ENCODE measurements at places on chromosomes 12 and 14. TPM values are rescaled to one million over a fixed set of nuclear protein-coding genes. Genes with fewer than 3 reads are reported as not detected.

Gene ART4
- not detected for total RNA-seq

Gene C12orf54
- 1.9 TPM for total RNA-seq

Gene GPR162
- not detected for total RNA-seq

Gene IL31
- total RNA-seq = not detected

Gene MGAT4C
- total RNA-seq = not detected

Gene TMPRSS12
- not detected for total RNA-seq

Gene TPI1
- total RNA-seq = 549 TPM

DNA sequence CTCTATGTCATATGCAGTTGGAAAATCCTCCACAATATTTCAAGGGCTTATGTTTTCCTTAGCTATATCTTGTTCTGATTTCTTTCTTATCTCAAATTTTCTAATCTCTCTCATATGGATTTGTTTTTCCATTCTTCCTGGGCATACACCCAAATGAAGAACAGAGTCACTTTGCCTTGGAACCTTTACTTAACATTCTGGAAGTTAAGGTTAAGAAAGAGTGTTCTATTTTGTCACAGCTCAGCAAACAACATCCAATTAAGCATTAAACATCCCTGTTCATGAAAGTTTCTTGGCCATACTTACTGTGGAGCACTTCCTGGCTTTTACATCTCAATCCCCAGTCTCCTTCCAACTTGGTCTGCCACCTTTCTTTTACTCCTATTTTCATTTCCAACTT is 5.3 kb downstream of the NAV3 start:
- no peak for DNase-seq
- no peaks in the 10 kb centered on the region for H3K36me3 ChIP-seq
- H3K27ac ChIP-seq = no peak overlapping the region
- no peaks in the 10 kb centered on the region for H3K27me3 ChIP-seq

DNA sequence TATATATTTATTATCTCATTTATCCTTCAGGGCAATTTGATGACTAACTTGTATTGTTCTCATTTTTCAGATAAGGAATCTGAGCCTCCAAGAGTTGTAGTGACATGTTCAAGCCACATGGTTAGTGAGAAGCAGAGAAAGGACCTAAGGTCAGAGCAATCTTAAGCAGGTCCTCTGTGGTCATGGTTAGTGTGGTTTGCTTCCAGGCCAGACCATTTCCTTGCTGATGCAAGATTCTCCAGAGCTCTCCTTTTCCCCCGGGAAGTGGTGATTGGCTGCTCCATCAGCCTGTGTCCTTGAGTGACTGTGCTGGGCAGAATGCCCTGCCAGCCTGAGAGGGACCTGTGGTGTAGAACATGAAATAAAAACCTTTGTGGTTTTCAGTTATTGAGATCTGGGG is 141.3 kb downstream of the KTN1 start:
- H3K27me3 ChIP-seq = no peaks in the 10 kb centered on the region
- H3K4me3 ChIP-seq = no peak overlapping the region
- H3K4me1 ChIP-seq = peaks cover 6% of the 10 kb centered on the region
- no peak overlapping the region for H3K27ac ChIP-seq
- no peaks in the 10 kb centered on the region for H3K36me3 ChIP-seq

- no peak for DNase-seq
- no peaks in the 10 kb centered on the region for H3K27me3 ChIP-seq
- no peaks in the 10 kb centered on the region for H3K36me3 ChIP-seq
- no peak overlapping the region for H3K4me3 ChIP-seq
- peaks cover 8% of the 10 kb centered on the region for H3K4me1 ChIP-seq
- H3K27ac ChIP-seq = no peak overlapping the region
These were observed 287.6 kb upstream of the E2F7 start for GRCh38 chr12:77352946-77353345.

- H3K4me1 ChIP-seq = peaks cover 10% of the 10 kb centered on the region
- no peak for DNase-seq
- peaks cover 6% of the 10 kb centered on the region for H3K36me3 ChIP-seq
- peak overlapping the region; percentile 99 for H3K27ac ChIP-seq
These were observed 925 bp upstream of the MIPOL1 start for GRCh38 chr14:37196604-37197420.

DNA sequence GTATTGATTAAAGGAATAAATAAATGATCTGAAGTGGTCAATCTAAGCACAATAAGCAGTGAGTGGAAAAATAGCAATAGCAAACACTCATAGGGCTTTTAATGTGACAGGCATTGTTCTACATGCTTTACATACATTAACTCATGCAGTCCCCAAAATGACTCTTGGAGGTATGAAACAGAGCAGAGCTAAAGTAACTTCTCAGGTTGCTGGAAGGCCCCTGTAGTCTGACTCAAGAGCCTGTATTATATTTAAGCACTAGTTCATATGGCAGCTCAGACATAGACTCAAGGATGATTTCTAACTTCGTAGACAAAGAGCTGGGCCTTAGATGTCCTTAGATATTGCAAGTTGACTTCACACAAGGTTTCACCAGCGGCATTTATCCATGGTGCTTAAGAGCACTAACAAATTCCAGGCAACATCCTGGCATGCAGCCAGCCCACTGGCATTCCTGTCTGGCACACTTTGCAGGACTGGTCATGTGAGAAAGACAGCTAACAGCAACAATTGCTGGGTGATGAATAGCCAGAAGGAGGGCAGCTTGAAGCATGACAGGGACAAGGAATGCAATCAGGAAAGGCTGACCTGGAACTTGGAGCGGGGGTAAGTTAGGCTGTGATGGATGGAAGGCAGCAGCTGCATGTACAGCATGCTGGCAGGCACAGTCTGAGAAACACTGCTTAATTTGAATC is 22.9 kb upstream of the KTN1 start:
- no peaks in the 10 kb centered on the region for H3K27me3 ChIP-seq
- H3K4me1 ChIP-seq = peaks cover 29% of the 10 kb centered on the region
- peak; percentile 97 for DNase-seq
- H3K36me3 ChIP-seq = no peaks in the 10 kb centered on the region
- H3K4me3 ChIP-seq = peak overlapping the region; percentile 34

- DNase-seq = peak; percentile 78
- peaks cover 63% of the 10 kb centered on the region for H3K4me1 ChIP-seq
- peak overlapping the region; percentile 75 for H3K4me3 ChIP-seq
These were observed 48.7 kb upstream of the PLXNC1 start for GRCh38 chr12:94099632-94100031.

- H3K27me3 ChIP-seq = no peaks in the 10 kb centered on the region
- no peak overlapping the region for H3K4me3 ChIP-seq
- H3K4me1 ChIP-seq = no peaks in the 10 kb centered on the region
- peaks cover 65% of the 10 kb centered on the region for H3K36me3 ChIP-seq
These were observed 100.9 kb downstream of the NCOR2 start for GRCh38 chr12:124466216-124467128.

DNA sequence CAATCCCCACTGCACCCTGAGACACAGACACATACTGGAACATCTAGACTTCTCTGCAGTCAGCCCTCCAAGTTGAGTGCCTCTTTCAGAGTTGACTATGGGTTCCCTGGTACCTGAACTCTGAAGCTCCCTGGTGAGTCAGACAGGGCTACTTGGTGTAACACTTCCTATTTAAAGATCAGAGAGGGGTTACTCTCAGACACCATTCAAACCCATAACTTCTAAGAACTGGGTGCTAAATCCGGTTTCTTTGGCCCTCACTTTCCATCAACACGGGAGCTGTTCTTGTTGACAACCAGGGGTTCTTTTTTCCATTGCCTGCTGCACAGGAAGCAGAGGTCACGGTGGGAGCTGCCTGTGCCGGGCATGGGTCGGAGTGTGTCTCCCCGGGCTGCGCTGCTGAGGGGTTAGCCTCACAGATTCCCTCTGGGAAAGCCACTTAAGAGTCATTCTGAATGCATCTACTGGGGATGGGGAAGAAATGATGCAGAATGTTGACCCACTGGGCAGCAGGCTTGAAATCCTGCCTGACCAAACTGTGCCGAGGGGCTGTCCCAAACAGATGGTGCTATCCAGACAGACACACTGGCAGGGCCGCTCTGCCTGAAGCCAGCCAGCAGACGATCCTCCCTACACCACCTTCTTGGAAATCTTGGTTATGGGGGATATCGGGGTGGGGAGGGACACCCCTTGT is 74.1 kb downstream of the PITPNM2 start:
- no peak overlapping the region for H3K27ac ChIP-seq
- no peak overlapping the region for H3K4me3 ChIP-seq
- no peaks in the 10 kb centered on the region for H3K36me3 ChIP-seq
- no peaks in the 10 kb centered on the region for H3K27me3 ChIP-seq

DNA sequence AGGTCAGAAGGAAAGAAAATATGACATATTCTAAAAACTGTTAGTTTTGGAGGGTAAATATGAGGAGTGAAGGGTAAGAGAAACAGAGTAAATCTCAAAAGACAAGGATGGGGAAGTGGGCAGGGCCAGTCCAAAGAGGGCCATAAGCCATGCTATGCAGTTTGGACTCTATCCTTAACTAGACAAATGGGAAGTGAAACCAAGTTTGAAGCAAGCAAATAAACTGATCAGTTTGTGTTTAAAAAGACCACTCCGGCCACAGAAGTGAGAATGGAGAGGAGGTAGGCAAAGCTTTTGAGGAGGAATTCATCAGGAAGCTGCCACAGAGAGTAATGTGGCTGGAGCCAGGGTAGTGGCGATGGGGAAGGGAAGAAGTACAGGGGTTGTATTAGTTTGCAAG is 37.5 kb upstream of the DAAM1 start:
- H3K4me1 ChIP-seq = no peaks in the 10 kb centered on the region
- H3K4me3 ChIP-seq = no peak overlapping the region
- H3K27ac ChIP-seq = no peak overlapping the region
- H3K27me3 ChIP-seq = no peaks in the 10 kb centered on the region
- no peaks in the 10 kb centered on the region for H3K36me3 ChIP-seq
- DNase-seq = no peak

DNA sequence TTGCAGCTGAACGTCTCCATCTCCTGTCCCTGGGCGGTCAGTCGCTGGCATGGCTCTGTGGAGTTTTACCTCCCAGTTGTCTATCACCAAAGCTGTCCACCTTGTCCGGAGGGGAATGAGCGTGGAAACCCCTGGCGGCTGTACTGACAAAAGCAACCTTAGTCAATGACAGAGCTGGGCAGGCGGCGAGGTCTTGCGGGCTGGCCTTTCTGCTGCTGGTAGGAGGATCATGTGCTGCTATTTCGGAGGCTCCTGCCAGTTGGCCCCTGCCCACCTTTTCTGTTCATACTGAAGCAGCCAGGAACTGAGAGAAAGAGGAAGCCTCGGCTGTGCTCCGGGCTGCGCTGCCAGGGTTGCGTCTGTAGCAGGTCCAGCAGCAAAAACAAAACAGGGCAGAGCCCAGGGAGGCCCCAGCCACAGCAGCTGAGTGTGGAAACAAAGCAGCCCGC is 57.7 kb downstream of the HMGA2 start:
- no peak for DNase-seq
- H3K27ac ChIP-seq = peak overlapping the region; percentile 80
- no peaks in the 10 kb centered on the region for H3K27me3 ChIP-seq
- peaks cover 55% of the 10 kb centered on the region for H3K4me1 ChIP-seq
- no peak overlapping the region for H3K4me3 ChIP-seq
- H3K36me3 ChIP-seq = peaks cover 58% of the 10 kb centered on the region

- H3K4me3 ChIP-seq = peak within 1 kb of the TSS; percentile 77
- peaks cover 29% of the 10 kb centered on the region for H3K4me1 ChIP-seq
- H3K27ac ChIP-seq = no peak within 1 kb of the TSS
- DNase-seq = peak; percentile 40
- peaks cover 87% of the 10 kb centered on the region for H3K27me3 ChIP-seq
These were observed at the start of gene P3H3 for GRCh38 chr12:6827982-6828780. Gene P3H3, plus strand, starts transcription at chr12:6828407. Its CDS starts 34 bp downstream, at chr12:6828441.

DNA sequence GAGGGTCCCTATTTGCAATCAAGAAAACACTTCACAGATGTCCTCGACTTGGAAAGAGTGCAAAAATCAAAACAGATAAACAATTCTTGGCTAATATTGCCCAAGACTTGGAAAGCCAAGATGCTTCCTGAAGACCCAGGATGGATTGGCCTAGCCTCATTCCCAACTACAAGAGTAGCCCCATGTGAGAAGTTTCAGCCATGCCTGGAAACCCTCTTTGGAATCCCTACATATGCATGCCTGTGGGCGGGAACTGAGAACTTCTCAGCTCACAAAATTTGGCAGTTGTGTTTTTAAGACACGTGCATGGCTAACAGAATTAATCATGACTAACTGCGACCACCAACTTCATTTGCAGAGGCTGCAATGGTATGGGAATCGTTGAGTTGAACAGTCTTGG is 283.2 kb upstream of the TBX3 start:
- H3K27me3 ChIP-seq = no peaks in the 10 kb centered on the region
- no peaks in the 10 kb centered on the region for H3K4me1 ChIP-seq
- no peak for DNase-seq
- H3K36me3 ChIP-seq = peaks cover 6% of the 10 kb centered on the region
- no peak overlapping the region for H3K4me3 ChIP-seq

DNA sequence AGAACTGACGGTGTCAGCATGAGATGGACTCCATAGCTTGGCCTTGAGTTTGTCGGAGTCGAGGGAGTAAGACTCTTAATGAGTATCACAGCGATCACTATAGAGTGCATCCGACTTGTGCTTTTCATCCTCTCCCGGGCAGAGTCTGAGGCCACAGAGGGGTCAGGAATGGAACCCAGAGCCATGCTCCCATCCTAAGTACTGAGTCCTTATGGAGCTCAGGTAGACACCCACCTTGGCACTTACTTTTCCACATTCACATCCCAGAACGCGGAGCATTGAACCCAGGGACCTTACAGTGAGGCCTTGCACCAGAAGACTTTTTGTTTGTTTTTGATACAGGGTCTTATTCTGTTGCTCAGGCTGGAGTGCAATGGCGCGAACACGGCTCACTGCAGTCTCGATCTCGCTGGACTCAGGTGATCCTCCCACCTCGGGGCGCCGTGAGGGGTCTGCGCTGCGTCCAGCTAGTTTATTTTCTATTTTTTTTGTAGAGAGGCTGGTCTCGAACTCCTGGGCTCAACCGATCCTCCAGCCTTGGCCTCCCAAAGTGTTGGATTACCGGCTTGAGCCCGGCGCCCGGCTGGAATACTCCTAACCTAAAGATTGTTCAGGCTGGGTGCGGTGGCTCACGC is 719 bp upstream of the SRSF9 start:
- no peaks in the 10 kb centered on the region for H3K27me3 ChIP-seq
- H3K27ac ChIP-seq = peak overlapping the region; percentile 63
- peak; percentile 20 for DNase-seq
- peak overlapping the region; percentile 88 for H3K4me3 ChIP-seq
- H3K4me1 ChIP-seq = peaks cover 24% of the 10 kb centered on the region

DNA sequence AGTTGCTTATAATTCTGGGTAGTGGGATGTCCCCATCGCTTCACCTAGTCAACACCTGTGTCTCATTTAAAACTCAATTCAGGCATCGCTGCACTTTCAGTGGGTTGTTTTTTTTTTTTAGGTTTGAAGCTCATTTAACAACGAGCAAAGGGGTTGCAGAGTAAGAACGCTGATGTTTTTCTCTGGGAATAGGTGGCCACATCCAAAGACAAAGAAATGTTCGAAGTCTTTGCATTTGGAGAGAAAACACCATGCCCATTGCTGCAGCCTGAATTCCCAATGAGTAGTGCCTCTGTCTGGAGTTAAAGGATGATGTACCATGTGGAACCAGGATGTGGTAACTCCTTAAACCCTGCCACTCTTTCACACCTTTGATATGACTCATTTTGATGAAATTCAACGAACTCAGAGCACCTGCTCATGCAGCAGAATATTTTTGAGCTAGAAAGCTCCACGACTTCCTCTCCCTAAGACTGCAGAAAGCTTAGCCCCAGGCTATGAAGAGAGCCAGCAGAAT is 35.1 kb upstream of the BATF start:
- H3K4me3 ChIP-seq = no peak overlapping the region
- H3K36me3 ChIP-seq = no peaks in the 10 kb centered on the region
- no peak overlapping the region for H3K27ac ChIP-seq
- peak; percentile 72 for DNase-seq
- no peaks in the 10 kb centered on the region for H3K27me3 ChIP-seq
